ENCODE measurements at places on chromosomes 12 and 14.

- no peaks in the 10 kb centered on the region for H3K36me3 ChIP-seq
- no peaks in the 10 kb centered on the region for H3K27me3 ChIP-seq
- H3K4me3 ChIP-seq: no peak overlapping the region
- H3K4me1 ChIP-seq: no peaks in the 10 kb centered on the region
- DNase-seq: no peak
- H3K27ac ChIP-seq: no peak overlapping the region
These were observed 832 bp upstream of the SYT1 start for GRCh38 chr12:78863482-78864402.

DNA sequence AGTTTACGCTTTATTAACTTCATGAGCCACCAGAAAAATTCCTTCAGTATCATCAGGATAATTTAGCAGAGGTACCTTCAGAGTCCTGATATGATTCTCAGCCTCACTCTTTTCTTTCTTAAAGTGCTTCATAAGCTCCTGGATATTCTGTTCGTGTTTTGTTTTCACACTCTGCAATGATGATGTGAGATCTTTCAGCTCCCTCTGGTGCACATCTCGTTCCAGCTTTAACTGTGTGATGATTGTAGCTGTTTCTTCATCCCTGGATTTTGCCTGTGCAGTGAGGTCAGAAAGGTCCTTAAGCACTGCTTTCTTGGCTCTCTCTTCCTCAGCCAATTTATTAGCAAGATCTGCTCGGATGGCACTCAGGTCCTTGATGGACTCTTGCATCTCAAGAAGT is 156.7 kb downstream of the CEP128 start:
- H3K36me3 ChIP-seq: no peaks in the 10 kb centered on the region
- no peaks in the 10 kb centered on the region for H3K4me1 ChIP-seq
- H3K27me3 ChIP-seq: no peaks in the 10 kb centered on the region

DNA sequence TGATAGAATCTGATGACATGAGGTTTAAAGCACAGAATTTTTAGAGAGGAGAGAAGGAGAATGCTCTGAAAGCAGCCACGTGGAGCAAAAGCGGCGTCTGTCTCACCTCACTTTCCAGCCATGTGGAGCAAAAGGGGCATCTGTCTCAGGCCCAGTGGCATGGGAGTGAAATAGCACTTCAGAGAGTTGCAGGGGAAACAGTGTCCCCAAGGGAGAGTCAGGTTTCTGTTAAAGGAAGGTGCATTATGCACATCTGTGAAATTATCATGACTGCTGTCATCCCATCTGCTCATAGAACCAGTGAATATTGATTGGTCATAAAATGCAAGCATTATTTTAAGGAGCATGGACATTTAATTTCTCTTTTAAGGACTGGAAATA is 124.0 kb downstream of the BICD1 start:
- H3K4me3 ChIP-seq: no peak overlapping the region
- no peaks in the 10 kb centered on the region for H3K36me3 ChIP-seq
- H3K27ac ChIP-seq: no peak overlapping the region
- H3K27me3 ChIP-seq: no peaks in the 10 kb centered on the region

DNA sequence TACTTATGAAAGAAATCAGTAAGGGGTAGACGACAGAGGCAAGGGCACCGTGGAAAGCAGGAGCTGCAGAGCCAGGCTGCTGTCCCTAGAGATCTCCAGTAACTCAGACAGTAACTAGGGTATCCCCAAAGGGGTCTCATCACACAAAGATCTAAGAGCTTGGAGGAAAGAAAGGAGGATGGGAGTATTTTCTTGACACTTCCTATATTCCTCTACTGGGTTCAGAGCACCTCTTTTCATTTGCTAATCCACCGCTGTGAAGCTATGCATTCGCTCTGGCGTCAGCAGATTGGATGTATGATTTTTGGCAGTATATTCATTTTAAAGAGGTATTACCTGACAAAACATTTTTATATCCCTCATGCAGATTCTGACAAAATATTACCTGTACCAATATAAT is 12.6 kb downstream of the USP44 start:
- H3K36me3 ChIP-seq: no peaks in the 10 kb centered on the region
- H3K4me1 ChIP-seq: no peaks in the 10 kb centered on the region
- DNase-seq: no peak
- H3K27me3 ChIP-seq: no peaks in the 10 kb centered on the region
- H3K4me3 ChIP-seq: no peak overlapping the region

GRCh38 chr14:68834816-68835215 is 41.9 kb upstream of the ZFP36L1 start:
- no peak for DNase-seq
- no peaks in the 10 kb centered on the region for H3K36me3 ChIP-seq
- no peak overlapping the region for H3K4me3 ChIP-seq

DNA sequence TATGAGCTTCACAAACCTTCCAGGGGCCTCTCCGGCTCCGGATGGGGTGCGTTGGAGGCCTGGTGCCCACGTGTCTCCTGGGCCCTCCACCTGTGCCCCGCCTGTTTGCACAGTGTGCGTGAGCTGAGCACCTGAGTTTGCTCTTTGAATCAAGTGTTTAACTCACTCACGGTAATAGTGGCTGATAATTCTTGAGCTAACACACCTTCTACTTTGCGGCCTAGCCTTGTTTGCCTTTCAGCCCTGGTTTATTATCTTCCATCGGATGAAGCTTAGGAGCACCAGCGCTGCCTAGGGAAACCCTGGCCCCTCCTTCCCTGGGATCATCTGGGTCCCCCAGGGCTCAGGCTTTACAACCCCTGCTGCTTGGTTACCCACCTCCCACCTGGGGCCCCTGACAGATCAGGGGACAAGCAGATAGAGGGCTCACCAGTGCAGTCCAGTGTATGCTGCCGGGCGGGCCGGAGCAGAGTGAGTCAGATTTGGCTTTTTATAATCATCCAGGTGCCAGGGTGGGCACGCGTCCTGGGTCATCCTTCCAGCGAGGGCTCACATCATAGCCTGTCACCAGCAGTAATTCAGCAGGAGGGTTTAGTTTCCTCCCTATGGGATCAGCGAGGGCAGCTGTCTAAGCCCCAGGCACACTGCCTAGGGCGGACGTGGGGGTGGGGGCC is 62.8 kb upstream of the RFLNA start:
- H3K27me3 ChIP-seq: no peaks in the 10 kb centered on the region
- no peak overlapping the region for H3K27ac ChIP-seq

- H3K27me3 ChIP-seq: no peaks in the 10 kb centered on the region
- no peak overlapping the region for H3K4me3 ChIP-seq
- no peak for DNase-seq
- H3K27ac ChIP-seq: no peak overlapping the region
- H3K36me3 ChIP-seq: no peaks in the 10 kb centered on the region
These were observed 94.0 kb downstream of the BCAT1 start for GRCh38 chr12:24854908-24855307.

DNA sequence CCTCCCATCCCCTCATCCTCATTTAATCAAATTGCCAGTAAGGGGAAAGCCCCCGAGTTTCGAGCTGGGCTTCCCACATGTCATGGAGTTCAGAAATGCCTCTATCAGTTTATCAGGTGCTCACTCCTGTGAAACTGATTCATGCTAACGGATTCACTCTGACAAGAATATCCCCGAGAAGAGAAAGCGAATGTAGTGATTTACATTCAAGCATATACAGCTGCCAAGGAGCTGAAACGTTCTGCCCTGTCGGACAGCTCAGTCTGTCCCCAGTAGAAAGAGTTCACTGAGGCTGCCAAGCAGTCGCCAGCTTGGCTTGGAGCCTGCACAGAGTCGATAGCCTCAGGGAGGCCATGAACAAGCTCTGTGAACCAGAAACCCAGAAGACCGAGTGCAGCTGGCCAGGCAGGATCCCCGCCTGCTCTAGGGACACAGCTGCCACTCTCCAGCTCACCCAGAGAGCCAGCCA is 88.4 kb downstream of the TMCC3 start:
- no peaks in the 10 kb centered on the region for H3K27me3 ChIP-seq
- no peak overlapping the region for H3K4me3 ChIP-seq
- DNase-seq: no peak
- H3K36me3 ChIP-seq: no peaks in the 10 kb centered on the region

- DNase-seq: no peak
- H3K27me3 ChIP-seq: peaks cover 39% of the 10 kb centered on the region
- no peaks in the 10 kb centered on the region for H3K36me3 ChIP-seq
- peak within 1 kb of the TSS; percentile 28 for H3K4me3 ChIP-seq
- no peak within 1 kb of the TSS for H3K27ac ChIP-seq
These were observed at the start of gene HRK for GRCh38 chr12:116881325-116881876. TSS of gene HRK (minus strand) at chr12:116881441. CDS start at chr12:116881307, 134 bp downstream.

GRCh38 chr12:30100741-30101140 is 317.0 kb upstream of the TMTC1 start:
- no peak overlapping the region for H3K27ac ChIP-seq
- no peak for DNase-seq
- no peaks in the 10 kb centered on the region for H3K27me3 ChIP-seq
- H3K4me3 ChIP-seq: no peak overlapping the region
- H3K4me1 ChIP-seq: no peaks in the 10 kb centered on the region

- H3K36me3 ChIP-seq: no peaks in the 10 kb centered on the region
- no peak for DNase-seq
- no peak overlapping the region for H3K27ac ChIP-seq
- no peak overlapping the region for H3K4me3 ChIP-seq
- H3K27me3 ChIP-seq: no peaks in the 10 kb centered on the region
- H3K4me1 ChIP-seq: no peaks in the 10 kb centered on the region
These were observed 66.0 kb downstream of the DENND5B start for GRCh38 chr12:31524791-31525495.

DNA sequence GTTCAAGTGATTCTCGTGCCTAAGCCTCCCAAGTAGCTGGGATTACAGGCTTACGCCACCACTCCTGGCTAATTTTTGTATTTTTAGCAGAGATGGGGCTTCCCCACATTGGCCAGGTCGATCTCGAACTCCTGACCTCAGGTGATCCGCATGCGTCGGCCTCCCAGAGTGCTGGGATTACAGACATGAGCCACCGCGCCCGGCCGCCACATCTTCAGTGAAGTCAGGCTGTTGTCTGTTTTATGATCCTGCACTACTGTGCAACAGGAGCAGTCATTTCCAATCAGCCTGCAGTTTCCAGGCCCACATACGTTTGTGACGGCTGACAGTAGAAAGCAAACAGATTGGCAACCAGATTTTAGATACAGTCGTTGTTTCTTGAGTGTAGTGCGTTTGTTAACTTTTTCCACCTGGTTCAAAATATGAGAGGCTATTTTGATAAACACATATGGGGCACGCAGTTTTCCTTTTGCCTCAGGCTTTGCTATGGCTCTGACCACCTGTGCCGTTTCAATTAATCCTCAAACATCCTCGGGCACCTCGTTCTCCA is 74.8 kb downstream of the LGMN start:
- no peaks in the 10 kb centered on the region for H3K27me3 ChIP-seq
- no peak for DNase-seq
- no peak overlapping the region for H3K27ac ChIP-seq
- peaks cover 47% of the 10 kb centered on the region for H3K36me3 ChIP-seq

GRCh38 chr12:113325916-113326315 is 9.0 kb downstream of the SLC8B1 start:
- no peaks in the 10 kb centered on the region for H3K27me3 ChIP-seq
- DNase-seq: no peak
- peaks cover 21% of the 10 kb centered on the region for H3K36me3 ChIP-seq

- H3K4me3 ChIP-seq: no peak overlapping the region
- H3K36me3 ChIP-seq: no peaks in the 10 kb centered on the region
- no peaks in the 10 kb centered on the region for H3K4me1 ChIP-seq
- H3K27ac ChIP-seq: no peak overlapping the region
- H3K27me3 ChIP-seq: peaks cover 4% of the 10 kb centered on the region
These were observed 344.2 kb upstream of the FKBP4 start for GRCh38 chr12:2450553-2450952.

GRCh38 chr12:119615518-119616475 is 22.2 kb downstream of the TMEM233 start:
- DNase-seq: no peak
- no peaks in the 10 kb centered on the region for H3K27me3 ChIP-seq
- H3K36me3 ChIP-seq: no peaks in the 10 kb centered on the region
- H3K4me3 ChIP-seq: no peak overlapping the region

DNA sequence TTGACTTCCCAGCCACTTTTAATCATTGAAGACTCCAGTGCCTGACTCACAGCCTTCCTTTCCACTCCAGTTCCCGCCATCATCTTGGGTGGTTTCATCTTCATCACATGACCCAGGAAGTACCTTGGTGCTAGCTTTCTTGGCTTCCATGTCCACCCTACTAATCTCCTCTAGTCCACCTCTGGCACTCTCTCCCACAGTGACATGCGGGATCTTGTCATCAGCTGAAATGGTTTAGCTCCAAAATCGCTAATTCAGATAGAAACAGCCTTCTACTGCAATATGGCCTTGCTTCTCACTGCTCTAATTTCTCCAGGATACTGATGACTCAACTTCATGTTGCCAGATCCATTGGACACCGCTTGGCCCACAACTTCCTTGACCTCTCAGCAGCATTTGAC is 24.5 kb downstream of the WDR20 start:
- H3K36me3 ChIP-seq: no peaks in the 10 kb centered on the region
- H3K27me3 ChIP-seq: no peaks in the 10 kb centered on the region
- H3K4me3 ChIP-seq: no peak overlapping the region
- H3K27ac ChIP-seq: no peak overlapping the region

- H3K4me1 ChIP-seq: no peaks in the 10 kb centered on the region
- no peak for DNase-seq
- H3K36me3 ChIP-seq: no peaks in the 10 kb centered on the region
- no peak overlapping the region for H3K27ac ChIP-seq
- H3K4me3 ChIP-seq: no peak overlapping the region
These were observed 483.4 kb downstream of the PRKD1 start for GRCh38 chr14:29444216-29444615.

GRCh38 chr14:30648471-30648870 is 26.4 kb downstream of the SCFD1 start:
- H3K4me3 ChIP-seq: no peak overlapping the region
- DNase-seq: no peak
- H3K36me3 ChIP-seq: peaks cover 49% of the 10 kb centered on the region
- no peaks in the 10 kb centered on the region for H3K27me3 ChIP-seq
- no peaks in the 10 kb centered on the region for H3K4me1 ChIP-seq

DNA sequence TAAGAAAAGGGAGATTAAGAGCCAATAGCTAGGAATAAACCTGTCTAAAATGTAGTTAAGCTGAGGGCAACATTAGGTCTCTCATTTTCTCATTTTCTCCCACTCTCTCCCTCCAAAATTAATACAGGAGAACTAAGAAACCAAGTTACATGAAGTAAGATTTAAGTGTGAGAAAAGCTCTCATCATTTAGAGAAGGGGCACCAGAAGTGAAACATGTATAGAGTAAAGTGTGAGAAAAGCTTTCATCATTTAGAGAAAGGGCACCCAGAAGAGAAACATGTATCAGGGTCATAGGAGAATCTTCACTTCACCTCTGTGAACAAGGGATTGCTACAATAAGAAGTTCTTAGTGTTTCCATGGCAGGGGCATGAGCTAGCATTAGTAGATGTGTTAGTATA is 132.4 kb upstream of the CNTN1 start:
- H3K4me1 ChIP-seq: no peaks in the 10 kb centered on the region
- no peak overlapping the region for H3K4me3 ChIP-seq
- no peak overlapping the region for H3K27ac ChIP-seq
- H3K27me3 ChIP-seq: no peaks in the 10 kb centered on the region

GRCh38 chr12:112514456-112514855 is 95.7 kb downstream of the PTPN11 start:
- H3K4me3 ChIP-seq: no peak overlapping the region
- no peaks in the 10 kb centered on the region for H3K4me1 ChIP-seq
- no peak for DNase-seq
- H3K27me3 ChIP-seq: no peaks in the 10 kb centered on the region
- no peak overlapping the region for H3K27ac ChIP-seq

All from effector memory CD4-positive, alpha-beta T cell (primary cell).